D721Med (cell line): ENCODE measurements at places on chromosomes 6 and 20.
A peak's percentile ranks its signal among the peaks of the same experiment; 100 is the strongest.

GRCh38 chr6:33620856-33621710, at the start of gene ITPR3:
Gene ITPR3 (plus strand): TSS chr6:33621322. CDS start chr6:33621603, 281 bp downstream.
- DNase-seq = peak; percentile 81

DNA sequence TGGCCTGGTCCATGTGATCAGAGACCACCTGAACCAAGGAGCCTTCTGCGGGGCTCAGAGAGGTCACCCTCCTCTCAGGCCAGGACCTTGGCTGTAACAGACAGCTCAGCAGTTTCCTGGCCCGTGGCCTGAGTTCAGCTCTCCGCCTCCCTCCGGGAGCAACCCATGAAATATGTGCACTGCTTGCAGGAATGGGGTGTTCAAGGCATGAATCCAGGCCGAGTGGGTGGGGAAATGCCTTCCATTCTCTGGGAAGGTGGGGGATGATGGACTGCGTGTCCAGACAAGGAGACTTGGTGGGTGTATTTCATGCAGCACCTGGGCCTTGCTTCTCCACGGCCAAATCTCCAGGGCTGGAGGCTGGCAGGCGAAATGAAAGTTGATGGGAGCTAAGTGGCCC, 46.0 kb downstream of the SIRPA start:
- no peak for DNase-seq

- DNase-seq = no peak
These were observed 7.4 kb upstream of the IGF2R start for GRCh38 chr6:159961528-159961927.

- DNase-seq = no peak
These were observed 70.8 kb downstream of the PSMG4 start for GRCh38 chr6:3329393-3330051.
